WTC11 (cell line): ENCODE measurements at places on chromosomes 3 and 15. TPM values are rescaled to one million over a fixed set of nuclear protein-coding genes. Genes with fewer than 3 reads are reported as not detected.

- peak; percentile 38 for DNase-seq
Observed at GRCh38 chr3:140206196-140207040, 271.4 kb downstream of the CLSTN2 start.

DNA sequence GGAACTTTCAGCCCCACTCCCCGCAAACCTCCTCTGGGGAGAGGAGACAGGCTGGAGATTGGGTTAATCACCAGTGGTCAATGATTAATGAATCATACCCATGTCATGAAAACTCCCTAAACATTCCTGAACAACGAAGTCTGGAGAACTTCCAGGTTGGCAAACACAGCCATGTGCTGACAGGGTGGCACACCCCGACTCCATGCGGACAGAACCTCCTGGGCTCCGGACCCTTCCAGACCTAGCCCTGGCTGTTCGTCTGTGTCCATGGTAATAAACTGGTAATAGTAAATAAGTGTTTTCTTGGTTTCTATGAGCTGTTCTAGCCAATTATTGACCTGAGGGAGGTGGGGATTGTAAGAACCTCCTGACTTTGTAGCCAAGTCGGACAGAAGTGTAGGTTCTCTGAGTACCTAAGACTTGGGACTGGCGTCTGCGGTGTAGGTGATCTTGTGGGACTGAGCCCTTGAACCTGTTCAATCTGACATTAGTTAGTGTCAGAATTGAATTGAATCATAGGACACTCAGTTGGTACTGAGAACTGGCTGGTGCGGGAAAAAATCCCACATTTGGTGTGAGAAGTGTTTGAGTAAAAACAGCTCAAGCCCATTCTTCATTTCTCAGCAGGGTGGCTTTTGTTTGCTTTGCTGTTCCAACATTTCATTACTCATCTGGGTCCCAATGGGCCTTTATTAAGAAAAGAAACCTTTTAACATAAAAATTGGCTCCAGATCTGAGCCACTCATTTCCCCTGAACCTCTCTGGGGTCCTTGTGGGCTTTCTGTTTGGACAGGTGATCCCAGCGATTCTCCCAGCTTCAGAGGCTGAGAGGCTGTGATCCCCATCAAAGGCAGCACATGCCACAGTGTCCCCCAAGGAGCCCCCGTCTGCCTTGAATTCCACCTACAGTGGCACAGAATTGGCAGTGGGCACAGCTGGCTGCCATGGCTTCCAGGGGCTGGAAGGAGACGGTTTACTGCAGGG, 151.0 kb downstream of the TJP1 start:
- no peak for DNase-seq

DNA sequence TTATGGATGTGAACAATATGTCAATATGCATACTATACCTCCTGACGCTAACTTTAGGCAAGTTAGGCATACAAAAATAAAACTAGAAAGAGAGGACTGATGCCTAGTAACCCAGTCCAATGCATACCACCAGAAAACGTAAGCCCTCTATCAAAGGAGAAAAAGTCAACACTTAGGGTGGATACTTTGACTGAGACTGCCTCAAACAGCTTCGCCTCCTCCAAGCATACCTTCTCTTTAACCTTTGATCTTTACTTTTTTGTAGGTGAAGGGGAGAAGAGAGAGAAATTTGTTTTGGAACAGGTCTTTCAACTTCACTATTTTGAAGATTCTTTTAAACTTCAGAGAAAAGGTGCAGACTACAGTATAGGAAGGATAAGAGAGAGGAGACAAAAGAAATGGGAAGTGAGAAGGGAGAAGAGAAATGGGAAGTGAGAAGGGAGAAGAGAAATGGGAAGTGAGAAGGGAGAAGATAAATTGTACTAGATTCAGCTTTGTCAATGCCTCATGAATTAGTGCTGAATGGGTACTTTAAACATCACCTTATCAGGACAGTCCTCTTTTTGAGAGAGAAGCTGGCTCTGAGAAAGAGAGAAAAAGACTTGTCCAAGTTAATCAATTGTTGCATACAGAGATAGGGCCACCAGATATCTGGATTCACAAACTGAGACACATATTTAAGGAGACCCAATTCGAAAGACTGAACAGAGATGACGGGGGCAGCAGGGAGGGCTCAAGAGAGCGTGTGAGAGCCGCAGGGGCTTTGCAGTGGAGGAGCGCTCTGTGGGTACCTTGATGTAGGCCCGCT, 1.0 kb downstream of the P3H2 start:
- no peak for DNase-seq

GRCh38 chr3:15496341-15496664, 25.2 kb downstream of the COLQ start:
- no peak for DNase-seq

DNA sequence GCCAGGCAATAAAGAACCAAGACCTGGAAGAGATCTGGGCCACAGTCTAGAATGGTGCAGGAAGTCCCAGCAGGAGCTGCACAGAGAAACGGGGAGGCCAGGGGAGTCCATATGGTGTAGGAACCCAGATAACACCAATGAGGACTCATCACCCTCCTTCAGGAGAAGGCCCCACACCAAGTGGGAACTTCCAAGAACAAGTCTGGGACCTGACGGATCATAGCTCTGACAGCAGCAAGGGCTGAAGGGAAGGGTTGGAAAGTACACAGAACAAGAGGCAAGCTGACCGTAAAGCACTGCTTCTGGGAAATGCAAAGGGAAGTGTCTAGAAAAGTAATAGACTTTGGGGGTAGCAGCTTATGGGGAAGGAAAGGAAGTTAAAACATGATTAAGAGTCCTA, 34.5 kb downstream of the ANO10 start:
- no peak for DNase-seq

DNA sequence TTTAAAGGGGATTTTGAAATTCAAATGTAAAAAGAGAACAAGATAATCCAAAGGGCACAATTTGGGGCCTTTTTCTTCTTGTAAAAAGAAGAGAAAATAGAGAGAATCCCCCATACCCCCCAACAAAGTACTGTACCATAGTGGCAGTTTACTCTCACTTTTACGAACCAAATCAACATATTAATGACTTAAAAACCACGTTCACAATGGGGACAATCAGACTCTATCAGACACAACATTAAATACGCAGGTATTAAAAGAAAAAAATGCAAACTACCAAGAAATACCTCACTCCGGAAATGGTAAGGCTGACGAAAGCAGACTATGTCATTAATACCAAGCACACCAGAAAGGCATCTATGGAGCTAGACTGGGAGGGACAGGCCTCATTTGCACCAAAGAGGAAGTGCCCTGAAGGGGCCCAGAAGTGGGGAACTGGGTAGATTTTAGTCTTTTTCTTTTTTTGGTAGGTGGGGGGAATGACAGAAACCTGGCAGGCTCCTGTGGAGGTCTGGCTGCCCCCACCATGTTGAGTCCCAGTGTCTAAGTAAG, 134.3 kb downstream of the TIGIT start:
- DNase-seq: no peak

The UBA7 gene
- total RNA-seq: 1.2 to 1.9 TPM (median 1.6 TPM) in 3 replicates

- no peak for DNase-seq
Observed at GRCh38 chr3:183485093-183485492, 56.7 kb upstream of the MCF2L2 start.

- DNase-seq: no peak
Observed at GRCh38 chr3:155861476-155862183, 7.4 kb upstream of the SLC33A1 start.

GRCh38 chr15:46297766-46298165, 662.9 kb downstream of the SQOR start:
- DNase-seq: no peak

DNA sequence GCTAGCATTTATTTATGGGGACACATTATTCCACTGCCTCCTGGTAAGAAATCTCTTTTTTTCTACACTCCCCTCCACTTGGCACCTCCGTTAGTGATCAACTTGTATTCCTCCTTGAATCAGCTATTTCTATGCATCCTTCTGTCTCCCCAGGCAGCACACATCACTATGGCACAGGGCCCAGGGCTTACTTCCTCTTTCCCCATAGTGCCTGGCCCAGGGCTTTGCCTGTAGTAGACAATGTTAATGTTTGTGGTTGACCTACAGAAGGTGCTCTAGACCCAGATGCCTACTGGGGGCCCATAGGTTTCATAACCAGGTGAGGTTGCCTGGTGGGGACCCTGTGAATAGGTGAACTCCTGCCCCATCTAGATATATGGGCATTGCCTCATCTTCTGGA, 44.9 kb downstream of the EPHB1 start:
- DNase-seq: no peak

DNA sequence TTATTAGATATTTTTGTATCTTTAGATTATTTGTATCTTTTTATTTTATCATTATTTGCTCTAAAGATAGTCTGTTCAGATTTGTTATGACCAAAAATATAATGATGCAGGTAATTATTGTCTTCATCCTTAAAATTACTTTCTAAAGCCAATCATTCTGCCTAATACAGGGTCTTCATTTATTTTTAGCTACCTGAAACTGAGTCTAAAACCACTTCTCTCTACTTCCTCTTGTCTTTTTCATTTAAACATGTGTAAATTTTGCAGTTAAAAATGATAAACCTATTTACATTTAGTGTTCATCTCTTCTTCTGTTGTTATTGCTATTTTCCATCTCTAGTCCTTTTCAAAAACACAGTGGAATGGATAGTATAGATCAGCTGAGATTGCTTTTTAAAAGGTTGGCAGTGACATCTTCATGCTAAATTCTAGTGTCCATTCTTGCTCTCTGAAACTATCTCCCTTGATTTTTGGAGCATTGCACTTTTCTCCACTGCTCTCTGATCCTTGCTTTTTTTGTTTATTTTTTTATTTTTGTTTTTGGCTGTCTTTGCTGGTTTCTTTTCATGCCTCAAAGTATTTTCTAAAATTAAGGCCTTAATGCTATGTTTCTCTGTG, 91.8 kb downstream of the UBE2E2 start:
- no peak for DNase-seq

DNA sequence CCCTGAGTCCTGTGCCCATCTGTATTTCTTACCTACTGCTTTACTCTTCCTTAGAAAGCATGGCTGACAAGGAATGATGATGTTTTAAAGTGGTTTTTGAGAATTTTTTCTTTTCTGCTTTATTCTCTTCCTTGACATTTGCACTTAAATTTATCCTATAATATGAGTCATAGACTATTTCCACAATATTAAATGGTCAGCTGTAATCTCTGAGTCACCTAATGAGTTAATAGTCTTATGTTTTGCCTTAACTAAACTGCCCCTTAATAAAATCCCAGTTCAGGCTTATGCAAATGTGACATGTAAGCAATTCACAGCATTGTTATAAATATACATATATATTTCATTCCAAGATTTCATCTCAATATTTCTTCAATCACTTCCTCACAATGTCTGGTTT, 23.8 kb downstream of the MEIS2 start:
- no peak for DNase-seq

GRCh38 chr15:69861331-69862171, 236.2 kb downstream of the TLE3 start:
- no peak for DNase-seq

- DNase-seq: peak; percentile 62
Observed at GRCh38 chr15:96330064-96330449, 443 bp upstream of the NR2F2 start.

The FBXO22 gene
- total RNA-seq: 90.3 to 95.7 TPM (median 90.9 TPM) in 3 replicates

The FAM81A gene
- 2.0 to 2.4 TPM (median 2.1 TPM) in 3 replicates for total RNA-seq

DNA sequence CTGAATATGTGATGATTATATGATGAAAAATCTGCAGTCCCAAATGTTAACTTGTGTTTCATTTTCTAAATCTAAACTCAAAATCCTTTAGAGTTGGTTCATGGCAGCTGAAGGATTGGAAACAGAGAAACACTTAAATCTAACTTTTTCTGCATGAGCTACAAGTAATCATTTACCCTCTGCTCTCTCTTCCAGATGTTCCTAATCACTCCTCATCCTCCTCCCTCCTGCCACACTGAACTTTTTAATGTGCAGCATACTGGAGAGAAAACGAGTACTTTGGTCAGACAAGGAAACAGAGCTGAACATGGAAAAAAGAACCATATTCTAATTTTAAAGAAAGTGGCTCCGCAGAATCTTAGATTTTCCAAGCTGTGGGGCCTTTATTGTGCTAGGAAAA, 321.2 kb upstream of the COL8A1 start:
- DNase-seq: no peak

GRCh38 chr3:167066977-167067786, 312.9 kb downstream of the ZBBX start:
- no peak for DNase-seq
